Femur (tissue), 1 donor: ENCODE measurements at places on chromosomes 3 and 15.

DNA sequence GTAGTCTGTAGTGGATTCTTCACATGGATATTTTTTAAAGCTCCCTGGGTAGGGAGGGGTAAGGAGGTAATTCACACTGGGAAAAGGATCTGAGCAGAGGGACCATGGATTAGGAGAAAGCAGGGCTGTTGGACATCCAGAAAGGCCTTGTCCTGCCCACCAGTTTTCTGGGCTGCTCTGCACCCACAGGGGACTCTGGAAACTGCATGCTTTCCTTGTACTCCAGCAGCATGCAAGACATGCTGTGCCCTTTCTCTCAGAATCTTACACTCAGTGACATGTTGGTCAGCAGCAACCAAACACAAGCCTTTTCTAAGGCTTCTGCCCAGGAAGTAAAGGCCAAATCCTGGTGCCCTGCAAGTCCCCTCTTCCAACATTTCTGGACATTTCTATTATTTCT is 2.5 kb upstream of the FBN1 start:
- DNase-seq = no peak

- DNase-seq = no peak
These were observed 1.4 kb downstream of the PTH1R start for GRCh38 chr3:46878781-46879436.

GRCh38 chr15:75947092-75947491 is 43.4 kb downstream of the FBXO22 start:
- no peak for DNase-seq

GRCh38 chr15:59237119-59237855 is 30.6 kb downstream of the LDHAL6B start:
- no peak for DNase-seq

DNA sequence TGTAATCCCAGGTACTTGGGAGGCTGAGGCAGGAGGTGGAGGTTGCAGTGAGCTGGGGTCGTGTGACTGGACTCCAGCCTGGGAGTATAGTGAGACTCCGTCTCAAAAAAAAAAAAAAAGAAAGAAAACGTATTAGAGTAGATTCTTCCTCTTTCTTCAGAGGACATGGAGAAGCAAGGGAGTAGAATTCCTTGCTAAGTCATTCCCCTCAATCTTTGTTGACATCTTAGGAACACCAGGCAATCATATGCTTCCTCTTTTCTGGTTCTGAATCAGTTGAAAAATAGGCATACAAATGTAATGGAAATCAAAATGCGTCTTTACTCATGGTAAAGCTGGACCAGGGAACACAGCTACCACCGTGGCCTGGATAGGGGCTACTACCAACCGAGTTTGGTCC is 38.3 kb upstream of the ATOSA start:
- no peak for DNase-seq

GRCh38 chr3:88150371-88150770 is 612 bp downstream of the C3orf38 start:
- DNase-seq = no peak

GRCh38 chr3:184712248-184713039 is 580 bp upstream of the MAGEF1 start:
- DNase-seq = no peak

DNA sequence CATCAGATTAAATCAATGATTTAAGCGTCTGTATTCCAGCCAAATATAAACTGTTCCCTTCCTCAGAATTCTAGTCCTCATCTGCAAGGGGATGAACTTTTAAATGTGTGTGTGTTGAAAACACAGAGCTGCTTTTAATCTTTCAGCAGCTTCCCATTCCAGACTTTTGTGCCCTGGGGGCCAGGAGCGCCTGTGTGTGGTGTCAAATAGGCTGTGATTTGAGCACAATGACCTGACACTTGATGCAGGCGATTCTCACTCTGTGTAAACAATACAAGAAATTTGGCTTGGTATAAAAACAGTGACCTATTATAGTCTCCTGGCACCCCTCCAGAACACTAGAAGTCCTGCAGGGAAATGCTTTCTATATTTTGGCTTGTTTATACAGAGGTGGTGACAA is 274.6 kb upstream of the ROPN1 start:
- DNase-seq = no peak

DNA sequence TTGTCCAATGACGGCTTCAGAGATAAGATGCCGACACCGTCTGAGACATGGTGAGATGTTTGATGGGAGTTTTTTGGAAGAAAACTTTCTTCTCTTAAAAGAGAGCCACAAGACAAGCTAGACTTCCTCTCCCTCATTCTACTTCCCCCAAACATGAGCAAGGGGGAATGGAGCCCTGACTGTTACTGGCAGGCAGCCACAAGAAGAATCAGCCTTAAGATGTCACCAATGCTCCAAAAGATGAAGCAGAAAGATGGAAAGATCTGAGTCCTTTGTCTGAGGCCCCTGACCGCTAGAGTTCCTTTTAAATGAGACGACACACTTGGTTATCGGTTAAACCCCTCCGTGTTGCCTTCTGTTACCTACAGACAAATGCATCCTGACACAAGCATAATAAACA is 108.7 kb downstream of the ST8SIA2 start:
- DNase-seq = no peak

GRCh38 chr3:101255441-101255840 is 64.9 kb downstream of the IMPG2 start:
- DNase-seq = no peak

- no peak for DNase-seq
These were observed 210.9 kb upstream of the TOPAZ1 start for GRCh38 chr3:44030687-44031305.

- DNase-seq = no peak
These were observed 17.3 kb downstream of the CHRNA3 start for GRCh38 chr15:78603467-78603866.

DNA sequence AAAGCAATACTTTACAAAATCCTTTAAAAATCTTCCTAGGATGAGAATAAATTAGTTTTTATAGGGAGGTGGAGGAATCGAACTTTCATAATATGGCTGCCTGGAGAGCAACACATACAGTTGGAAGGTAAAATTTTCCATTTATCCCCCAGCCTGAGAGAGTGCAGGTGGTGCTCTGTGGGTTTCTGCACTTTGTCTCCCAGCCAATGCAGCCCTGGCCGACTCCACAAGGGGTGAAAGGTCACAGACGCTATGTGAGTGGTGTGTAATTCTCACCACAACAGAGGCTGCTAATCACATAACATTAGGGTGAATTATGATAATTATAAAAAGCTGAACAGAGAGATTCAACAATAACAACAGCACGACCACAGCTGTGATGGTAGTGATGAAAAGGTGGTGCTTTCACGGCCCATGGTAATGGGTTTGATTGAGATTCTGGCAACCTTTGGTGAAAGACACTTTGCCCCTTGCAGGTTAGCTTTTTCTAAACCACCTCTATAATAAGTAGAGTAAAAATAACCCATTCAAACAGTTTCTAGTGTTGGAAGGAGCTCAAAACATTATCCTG is 30.1 kb upstream of the NANOGP8 start:
- DNase-seq = no peak

- peak; percentile 39 for DNase-seq
These were observed 12.9 kb upstream of the CPNE9 start for GRCh38 chr3:9690451-9691450.

GRCh38 chr3:196867155-196867506 is 589 bp upstream of the SENP5 start:
- no peak for DNase-seq

DNA sequence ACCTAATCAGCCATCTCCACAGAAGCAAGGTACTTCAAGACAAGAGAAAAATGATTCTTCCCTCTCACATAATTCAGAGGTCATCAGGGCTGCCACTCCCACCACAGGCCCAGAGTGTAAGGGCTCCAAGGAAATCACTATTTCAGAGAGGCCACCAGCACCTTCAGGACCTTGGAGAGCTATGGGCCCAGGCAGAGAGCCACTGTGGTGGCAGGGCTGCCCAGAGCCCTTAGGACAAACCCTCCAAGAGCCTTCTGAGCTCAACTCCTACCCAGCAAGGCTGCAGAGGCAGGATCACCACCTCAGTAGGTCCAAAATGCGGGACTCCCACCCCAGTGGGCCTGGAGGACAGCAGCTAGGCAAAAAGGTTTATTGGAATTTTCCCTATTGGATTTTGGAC is 17.9 kb upstream of the FAN1 start:
- no peak for DNase-seq

GRCh38 chr3:62559831-62560445 is 186.6 kb upstream of the FEZF2 start:
- DNase-seq = no peak

GRCh38 chr15:70244978-70245542 is 147.3 kb upstream of the TLE3 start:
- peak; percentile 12 for DNase-seq

DNA sequence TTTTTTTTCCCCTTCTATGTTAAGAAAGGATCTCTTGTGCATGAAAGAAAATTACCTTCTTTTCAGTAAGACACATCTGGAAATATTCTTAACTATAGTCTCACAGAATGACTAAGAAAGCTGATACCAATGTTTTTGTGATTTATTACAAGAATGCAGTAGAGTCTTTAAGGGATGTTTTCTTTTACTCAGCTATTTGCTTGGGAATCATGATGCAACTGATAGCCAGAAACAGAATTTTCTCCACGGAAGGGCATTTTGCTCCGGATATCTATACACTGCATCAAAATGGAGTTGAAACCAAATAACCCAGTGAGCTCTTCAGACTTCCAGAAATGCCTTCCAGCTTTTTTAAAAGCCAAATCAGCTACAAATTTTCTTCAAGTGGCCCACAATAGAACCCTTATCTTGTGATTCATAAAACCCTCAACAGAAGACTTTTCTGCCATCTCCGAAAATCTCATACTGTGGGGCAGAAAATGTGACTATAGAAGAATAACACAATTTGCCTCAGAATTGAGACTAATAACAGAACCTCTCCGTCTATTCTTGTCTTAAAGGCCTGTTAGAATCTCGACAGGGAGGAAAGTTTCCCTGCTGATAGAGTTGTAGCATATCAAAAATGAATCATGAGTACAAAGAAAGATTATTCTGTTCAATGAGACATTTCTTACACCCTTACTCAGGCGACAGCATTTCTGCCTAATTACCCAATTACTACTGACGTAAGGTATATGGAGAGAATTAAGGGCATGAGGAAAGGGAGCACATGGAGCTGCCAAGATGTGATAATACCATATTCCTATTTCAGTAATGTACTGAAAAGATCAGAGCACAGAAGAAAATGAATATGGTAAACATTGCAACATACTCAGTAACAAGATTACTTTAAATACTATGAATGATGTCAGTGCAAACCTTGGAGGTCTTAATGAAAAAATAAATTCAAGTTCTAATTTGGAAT is 900.1 kb downstream of the ROBO1 start:
- no peak for DNase-seq

GRCh38 chr3:191047930-191048329 is 151.1 kb upstream of the OSTN start:
- no peak for DNase-seq

- DNase-seq = no peak
These were observed 130.1 kb upstream of the RARB start for GRCh38 chr3:25297667-25298585.

GRCh38 chr15:25674913-25675312 is 188.2 kb downstream of the ATP10A start:
- DNase-seq = peak; percentile 49

DNA sequence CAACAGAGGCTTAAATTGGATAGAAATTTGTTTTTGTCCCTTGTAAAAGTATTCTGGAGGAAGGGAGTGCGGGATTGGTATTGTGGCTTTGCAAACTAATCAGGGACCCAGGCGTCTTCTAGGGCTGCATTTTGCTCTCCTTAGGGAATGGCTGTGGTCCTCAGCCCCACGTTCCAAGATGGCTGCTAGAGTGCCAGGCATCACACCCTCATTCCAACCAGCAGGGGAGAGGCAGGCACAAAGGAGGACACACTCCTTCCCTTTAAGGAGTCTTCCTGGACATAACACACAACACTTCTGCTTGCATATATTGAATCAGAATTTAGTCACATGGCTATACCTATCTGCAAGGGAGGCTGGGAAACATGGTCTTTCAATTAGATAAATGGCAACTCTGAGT is 174.5 kb upstream of the LYSMD4 start:
- no peak for DNase-seq

GRCh38 chr15:45449916-45450867 is 71.8 kb upstream of the GATM start:
- no peak for DNase-seq

- DNase-seq = no peak
These were observed 740.9 kb upstream of the LMCD1 start for GRCh38 chr3:7760718-7761117.

- DNase-seq = no peak
These were observed 4.9 kb upstream of the MYZAP start for GRCh38 chr15:57586661-57587424.

GRCh38 chr15:39460748-39461147 is 120.1 kb upstream of the THBS1 start:
- DNase-seq = no peak

DNA sequence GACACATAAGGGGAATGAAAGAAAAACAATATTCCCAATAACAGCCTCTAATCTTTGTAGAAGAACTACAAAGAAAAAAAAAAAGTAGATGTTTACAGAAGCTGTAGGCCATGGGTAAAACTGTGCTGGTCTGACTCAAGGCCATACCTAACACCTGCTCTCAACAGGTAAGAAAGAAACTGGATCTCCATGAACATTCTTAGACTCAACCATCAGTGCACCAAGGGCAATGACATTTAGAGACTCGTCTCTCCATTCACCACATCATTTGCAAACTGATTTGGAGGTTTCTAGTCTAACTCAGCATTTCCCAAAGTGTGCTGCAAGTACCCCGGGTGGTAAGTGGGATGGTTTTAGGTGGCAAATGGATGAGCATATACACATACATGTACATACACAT is 164.2 kb downstream of the FOXP1 start:
- DNase-seq = no peak

GRCh38 chr3:60240492-60240891 is 1010.8 kb downstream of the FHIT start:
- no peak for DNase-seq

DNA sequence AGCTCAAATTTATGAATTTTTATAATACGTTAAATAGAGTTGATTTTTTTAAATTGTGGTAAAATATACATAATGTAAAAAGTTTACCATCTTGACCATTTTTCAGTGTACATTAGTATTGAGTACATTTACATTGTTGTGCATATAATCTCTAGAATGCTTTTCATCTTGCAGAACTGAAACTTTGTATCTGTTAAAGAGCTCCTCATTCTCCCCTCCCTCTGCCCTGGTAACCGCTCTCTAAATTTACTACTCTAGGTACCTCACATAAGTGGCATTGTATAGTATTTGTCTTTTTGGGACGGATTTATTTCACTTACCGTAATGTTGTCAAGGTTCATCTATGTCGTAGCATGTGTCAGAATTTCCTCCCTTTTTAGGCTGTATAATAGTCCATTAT is 13.6 kb downstream of the TBC1D23 start:
- no peak for DNase-seq

DNA sequence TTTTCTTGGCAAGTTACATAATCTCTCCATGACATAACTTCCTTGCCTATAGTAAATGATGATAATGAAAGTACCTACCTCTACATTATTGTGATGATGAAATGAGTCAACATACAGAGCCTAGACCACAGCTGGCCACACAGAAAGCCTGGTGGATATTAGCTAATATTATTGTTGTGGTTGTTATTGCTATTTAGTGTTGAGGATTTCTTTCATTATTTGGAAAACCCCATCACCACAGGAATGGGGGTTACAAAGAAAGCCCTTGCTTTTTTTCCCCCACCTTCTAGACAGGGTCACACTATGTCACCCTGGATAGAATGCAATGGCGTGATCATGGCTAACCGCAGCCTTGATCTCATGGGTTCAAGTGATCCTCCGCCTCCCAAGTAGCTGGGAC is 125.0 kb downstream of the PDZRN3 start:
- DNase-seq = no peak

- no peak for DNase-seq
These were observed 575.4 kb upstream of the GOLIM4 start for GRCh38 chr3:168671091-168671490.

GRCh38 chr15:90839187-90840071 is 29.0 kb upstream of the FURIN start:
- no peak for DNase-seq
